ENCODE measurements at places on chromosomes 13 and 19.

DNA sequence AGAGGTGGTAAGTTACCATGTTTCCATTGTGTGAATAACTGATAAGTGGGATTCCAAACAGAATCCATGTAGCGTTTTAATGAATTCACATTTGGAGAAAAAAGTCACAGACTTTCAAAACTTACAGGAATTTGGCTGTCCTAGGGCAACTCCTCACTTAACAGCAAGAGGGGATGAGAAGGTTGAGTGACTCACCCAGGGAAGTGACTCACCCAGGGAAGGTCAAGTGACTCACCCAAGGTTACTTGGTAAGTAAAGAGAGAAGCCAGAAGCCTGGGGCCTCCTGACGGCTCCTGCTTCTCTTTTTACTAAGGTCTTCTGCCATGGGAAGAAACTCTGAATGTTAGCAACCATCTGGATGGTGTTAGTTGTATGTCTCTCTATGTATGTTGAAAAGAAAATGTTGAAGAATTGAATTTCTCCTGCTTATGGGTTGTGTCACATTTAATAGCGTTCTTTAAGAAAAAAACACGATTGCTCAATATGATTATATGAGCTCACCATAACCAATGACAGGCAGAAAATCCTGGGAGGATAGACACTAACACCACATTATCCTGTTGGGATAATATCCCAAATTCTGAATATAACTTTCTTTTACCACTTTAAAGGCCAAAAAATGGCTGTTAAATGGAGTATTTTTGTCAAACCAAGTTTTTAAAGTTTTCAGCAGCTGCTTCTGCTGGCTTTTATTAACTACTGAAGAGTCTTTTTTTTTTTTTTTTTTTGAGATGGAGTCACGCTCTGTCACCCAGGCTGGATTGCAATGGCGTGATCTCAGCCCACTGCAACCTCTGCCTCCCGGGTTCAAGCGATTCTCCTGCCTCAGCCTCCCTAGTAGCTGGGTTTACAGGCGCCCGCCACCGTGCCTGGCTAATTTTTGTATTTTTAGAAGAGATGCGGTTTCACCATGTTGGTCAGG is 195.6 kb downstream of the GGACT start:
- peak; percentile 88 for DNase-seq

DNA sequence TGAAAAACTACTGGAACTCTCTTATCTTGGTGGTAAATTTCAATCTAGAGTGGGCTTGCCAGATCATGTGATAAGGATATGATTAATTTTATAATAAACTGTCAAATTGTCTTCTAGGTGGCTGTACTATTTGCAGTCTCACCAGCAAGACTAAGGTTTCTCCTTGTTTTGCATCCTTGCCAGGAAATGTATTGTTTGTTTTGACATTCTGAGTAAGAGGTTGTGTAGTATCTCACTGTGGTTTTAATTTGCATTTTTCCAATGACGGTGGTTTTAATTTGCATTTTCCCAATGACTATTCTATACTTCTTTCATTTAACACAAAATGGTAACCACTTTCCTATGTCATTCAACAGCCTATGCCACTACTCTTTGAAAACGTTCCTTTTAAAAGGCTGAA is 2.0 kb downstream of the CAB39L start:
- no peak for DNase-seq

DNA sequence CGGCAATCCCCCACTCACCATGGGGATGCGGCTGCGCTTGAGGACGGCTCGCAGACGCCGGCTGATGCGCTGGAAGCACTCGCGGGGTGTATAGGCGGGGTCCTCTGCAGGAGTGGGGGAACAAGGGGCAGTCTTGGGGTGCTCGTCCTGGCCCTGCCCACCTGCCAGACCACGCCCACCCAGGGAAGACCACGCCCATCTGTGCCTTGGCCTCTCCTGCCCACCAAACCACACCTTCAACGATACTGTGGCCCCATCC is 6.7 kb downstream of the RNU6-9 start:
- DNase-seq, result no peak

DNA sequence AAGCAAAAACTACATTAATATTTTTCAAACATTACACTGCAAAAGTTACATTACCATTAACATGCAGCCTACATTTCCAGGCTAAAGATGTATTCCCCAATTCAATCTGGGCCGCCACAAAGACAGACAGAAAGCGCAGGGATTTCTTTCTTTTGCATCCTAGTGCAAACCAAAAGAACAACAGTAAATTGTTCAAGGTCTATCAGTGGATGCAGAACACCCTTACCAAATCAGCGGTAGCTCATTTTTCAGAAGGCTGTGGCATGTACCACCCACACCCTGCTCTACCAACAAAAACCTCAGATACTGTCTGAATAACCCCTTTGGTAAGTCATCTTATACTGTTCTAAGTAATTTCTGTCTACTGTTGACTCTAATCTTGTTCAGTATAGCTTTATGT is 3.6 kb downstream of the TPT1 start:
- DNase-seq, result peak; percentile 34

- DNase-seq, result no peak
Observed at GRCh38 chr13:68046903-68047302, 816.8 kb upstream of the PCDH9 start.

DNA sequence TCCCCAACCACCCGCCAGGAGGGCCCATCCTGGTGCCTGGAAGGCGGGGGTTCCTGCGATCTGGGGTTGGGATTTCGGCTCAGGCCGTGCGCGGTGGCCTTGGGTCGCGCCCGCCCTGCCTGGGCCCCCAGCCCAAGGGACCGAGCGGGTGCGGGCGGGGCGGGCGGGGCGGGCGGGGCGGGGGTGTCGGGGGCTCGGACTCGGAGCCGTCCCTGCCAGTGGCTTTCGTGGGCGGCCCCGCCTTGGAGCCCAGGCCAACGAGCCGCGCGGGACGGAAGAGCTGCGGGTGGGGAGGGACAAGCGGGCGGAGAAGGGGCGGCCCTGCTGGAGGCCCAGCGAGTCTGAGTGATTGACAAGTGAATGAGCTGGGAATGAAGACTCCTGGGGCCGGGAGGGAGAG is 24.6 kb upstream of the ZNF729 start:
- DNase-seq, result no peak

DNA sequence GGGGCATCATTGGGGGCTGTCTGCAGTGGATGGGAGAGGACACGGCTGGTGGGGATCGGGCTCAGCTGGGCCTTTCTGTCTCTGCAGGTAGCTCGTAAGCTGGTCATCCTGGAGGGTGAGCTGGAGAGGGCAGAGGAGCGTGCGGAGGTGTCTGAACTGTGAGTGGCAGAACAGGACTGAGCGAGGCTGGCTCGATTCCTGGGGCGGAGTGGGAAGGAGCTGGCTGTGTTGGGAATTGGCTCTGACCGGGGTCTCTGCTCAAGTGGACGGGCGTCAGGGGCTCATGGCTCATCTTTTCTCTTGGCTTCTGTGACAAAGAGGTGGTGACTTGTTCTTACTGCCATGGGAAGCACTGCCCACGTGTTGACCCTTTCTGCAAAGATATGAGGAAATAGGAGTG is 11.6 kb downstream of the TPM4 start:
- no peak for DNase-seq

- DNase-seq, result no peak
Observed at GRCh38 chr19:47377208-47377701, 28.1 kb downstream of the DHX34 start.

- no peak for DNase-seq
Observed at GRCh38 chr13:85529218-85529594, 270.0 kb downstream of the SLITRK6 start.

Measured in activated CD8-positive, alpha-beta T cell treated with anti-CD3 and anti-CD28 coated beads for 36 hours (primary cell).